ENCODE measurements at places on chromosomes 4 and X.

GRCh38 chr4:134906404-134907023 lies 704.9 kb upstream of the PABPC4L start:
- no peaks in the 10 kb centered on the region for H3K27me3 ChIP-seq
- H3K4me1 ChIP-seq = no peaks in the 10 kb centered on the region
- no peak overlapping the region for H3K4me3 ChIP-seq
- no peaks in the 10 kb centered on the region for H3K36me3 ChIP-seq
- H3K27ac ChIP-seq = no peak overlapping the region

DNA sequence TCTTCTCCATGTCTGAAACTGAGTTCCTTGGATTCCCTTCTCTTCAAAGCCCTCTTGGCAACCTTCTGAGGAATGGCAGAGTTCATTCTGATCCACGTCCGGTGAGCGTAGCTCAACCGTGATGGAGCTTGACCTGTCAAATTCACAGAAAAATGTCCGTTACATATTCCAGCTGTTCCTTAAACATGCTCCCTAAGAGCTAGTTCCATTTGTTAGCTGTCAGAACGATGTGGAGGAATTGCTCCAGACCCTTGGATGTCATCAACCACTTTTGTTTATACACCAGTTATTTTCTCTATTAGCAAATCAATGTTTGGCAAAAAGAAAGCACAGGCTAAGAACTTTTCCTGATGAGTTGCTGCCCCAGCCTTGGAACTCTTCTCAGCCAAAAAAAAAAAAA lies 50.1 kb downstream of the NHS start:
- H3K4me3 ChIP-seq = no peak overlapping the region
- no peak overlapping the region for H3K27ac ChIP-seq
- DNase-seq = peak; percentile 46
- H3K4me1 ChIP-seq = no peaks in the 10 kb centered on the region

- no peak for DNase-seq
- no peak overlapping the region for H3K27ac ChIP-seq
- H3K4me3 ChIP-seq = no peak overlapping the region
- H3K27me3 ChIP-seq = no peaks in the 10 kb centered on the region
Observed at GRCh38 chr4:122783301-122784215, 43.1 kb upstream of the FGF2 start.

DNA sequence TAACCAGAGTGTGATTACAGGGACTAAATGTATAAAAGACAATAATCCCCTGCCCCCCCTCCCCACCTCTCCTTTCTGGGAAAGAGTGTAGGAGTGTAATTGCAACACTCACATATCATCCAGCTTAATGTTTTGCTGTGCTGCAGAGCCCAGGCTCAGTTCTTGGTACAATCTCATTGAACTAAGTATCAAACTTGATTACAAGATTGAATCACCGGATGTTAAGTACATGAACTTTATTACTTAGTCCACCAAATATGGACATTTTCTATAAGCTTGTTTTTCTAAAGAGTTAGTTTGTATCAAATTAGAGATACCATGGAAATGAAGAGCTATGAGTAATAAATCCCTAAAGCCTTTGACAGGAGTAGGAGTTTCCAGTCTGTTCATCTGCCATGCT lies 559.1 kb downstream of the ZNF674 start:
- no peak for DNase-seq
- no peak overlapping the region for H3K4me3 ChIP-seq
- no peaks in the 10 kb centered on the region for H3K36me3 ChIP-seq
- no peaks in the 10 kb centered on the region for H3K27me3 ChIP-seq
- no peaks in the 10 kb centered on the region for H3K4me1 ChIP-seq

DNA sequence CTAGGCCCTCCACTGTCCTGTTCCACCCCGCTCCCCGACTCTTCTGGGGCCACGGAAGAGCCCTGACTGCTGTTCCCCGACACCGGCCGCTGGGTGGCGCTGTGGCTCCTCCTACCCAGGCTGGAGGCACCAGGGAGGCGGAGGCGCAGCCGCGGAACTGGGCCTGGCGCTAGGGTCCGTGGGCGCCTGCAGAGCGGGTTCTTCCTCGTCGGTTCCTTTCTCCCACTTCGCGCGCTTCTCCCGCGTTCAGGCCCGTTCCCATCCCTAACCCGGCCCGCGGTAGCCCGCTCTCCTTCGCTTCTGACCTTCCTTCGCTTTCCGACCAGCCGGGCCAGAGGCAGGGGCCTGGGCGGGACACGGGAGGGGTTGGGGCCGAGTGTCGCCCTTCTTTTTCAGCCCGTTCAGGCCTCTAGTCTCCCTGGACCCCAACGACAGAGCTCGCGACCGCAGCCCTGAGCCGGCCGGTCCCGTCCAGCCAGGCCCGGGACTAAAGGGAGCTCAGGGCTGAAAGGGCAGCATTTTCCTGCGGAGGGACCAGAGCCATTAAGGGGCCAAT lies 34.3 kb downstream of the NALF2 start:
- DNase-seq = peak; percentile 82
- no peak overlapping the region for H3K27ac ChIP-seq
- H3K4me3 ChIP-seq = peak overlapping the region; percentile 63

DNA sequence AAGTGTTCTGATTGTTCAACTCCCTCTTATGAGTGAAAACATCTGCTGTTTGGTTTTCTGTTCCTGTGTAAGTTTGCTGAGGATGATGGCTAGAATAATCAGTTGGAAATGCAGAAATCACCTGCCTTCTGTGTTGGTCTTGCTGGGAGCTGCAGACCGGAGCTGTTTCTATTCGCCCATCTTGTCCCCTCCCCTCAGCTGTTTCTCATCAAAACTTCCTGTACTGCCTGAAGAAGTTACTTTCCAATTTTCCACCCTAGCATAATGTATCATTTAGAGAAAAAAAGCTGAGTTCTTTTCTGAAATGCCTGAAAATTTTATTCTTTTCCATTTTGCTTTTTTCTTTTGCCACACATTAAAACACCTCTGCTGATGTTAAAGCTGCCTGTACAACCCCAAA lies 167.6 kb downstream of the TEX13A start:
- no peak overlapping the region for H3K4me3 ChIP-seq
- H3K27ac ChIP-seq = no peak overlapping the region
- H3K27me3 ChIP-seq = no peaks in the 10 kb centered on the region
- H3K36me3 ChIP-seq = no peaks in the 10 kb centered on the region

DNA sequence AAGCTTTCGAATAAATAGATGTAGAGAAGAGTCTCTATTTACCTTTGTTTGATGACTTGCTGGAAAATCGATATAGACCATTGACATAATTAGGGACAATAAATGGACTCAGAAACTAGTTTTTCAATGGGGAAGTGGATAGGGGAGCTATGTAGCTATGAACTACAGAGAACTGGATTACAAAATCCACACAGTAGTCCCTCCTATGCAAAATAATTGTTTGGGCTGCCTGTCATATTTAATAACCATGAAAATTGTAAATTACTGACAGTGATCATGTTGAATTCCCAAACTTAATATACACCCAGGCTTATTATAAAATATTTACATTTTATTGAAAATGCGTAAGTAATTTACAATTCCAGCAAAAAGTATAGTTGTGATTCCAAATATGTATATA lies 333.1 kb upstream of the FAM241A start:
- H3K4me3 ChIP-seq = no peak overlapping the region
- no peak for DNase-seq
- no peaks in the 10 kb centered on the region for H3K36me3 ChIP-seq
- H3K27ac ChIP-seq = no peak overlapping the region
- no peaks in the 10 kb centered on the region for H3K27me3 ChIP-seq

DNA sequence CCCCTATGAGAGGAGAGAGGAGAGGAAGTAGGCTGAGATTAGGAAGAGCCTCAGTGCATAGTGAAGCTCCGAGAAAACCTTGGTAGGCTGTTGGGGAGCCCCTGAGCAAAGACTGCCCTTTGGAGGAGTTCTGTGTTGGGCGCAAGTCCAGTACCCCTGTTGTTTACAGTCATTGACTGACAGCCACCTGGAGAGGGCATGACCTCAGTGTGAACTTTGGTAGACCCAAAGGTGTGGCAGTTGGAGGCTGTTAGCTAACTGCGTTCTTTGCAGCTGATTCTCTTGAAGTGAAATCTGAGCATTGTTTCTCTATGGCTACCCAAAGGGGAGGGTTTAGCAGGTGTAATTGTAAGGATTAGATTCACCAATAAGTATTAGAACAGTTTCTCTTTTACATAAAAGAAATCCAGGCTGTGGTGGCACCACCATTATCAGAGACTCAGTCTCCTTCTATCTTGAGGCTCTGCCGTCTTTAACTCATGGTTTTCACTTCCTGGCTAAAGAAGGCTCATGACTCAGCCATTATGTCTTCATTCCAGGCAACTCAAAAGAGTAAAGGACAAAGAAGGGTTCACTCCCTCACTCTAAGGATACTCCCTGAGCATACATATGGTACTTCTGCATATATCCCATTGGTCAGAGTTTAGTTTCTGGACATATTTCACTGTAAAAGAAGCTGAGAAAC lies 33.4 kb downstream of the ANXA3 start:
- H3K36me3 ChIP-seq = no peaks in the 10 kb centered on the region
- no peaks in the 10 kb centered on the region for H3K27me3 ChIP-seq
- no peak for DNase-seq
- H3K4me3 ChIP-seq = no peak overlapping the region

- no peaks in the 10 kb centered on the region for H3K27me3 ChIP-seq
- no peak overlapping the region for H3K4me3 ChIP-seq
- no peaks in the 10 kb centered on the region for H3K4me1 ChIP-seq
- no peak for DNase-seq
- H3K27ac ChIP-seq = no peak overlapping the region
Observed at GRCh38 chr4:157143369-157143768, 67.4 kb downstream of the GLRB start.
